ENCODE measurements at places on chromosomes 7 and 10.
A peak's percentile ranks its signal among the peaks of the same experiment; 100 is the strongest.

DNA sequence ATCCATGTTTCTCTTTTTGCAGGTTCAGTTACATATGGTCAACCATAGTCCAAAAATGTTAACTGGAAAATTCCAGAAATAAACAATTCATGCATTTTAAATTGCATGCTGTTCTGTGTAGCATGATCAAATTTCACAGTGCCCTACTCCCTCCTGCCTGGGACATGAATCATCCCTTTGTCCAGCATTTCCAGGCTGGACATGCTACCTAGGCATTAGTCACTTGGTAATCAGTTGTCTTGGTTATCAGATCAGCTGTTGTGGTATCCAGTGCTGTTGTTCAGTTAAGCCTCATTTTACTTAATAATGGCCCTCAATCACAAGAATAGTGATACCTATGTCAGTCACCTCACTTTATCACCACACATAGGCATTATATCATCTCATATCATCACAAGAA is 7.3 kb upstream of the PNLIP start:
- peak; percentile 22 for DNase-seq
- H3K36me3 ChIP-seq = no peaks in the 10 kb centered on the region
- no peaks in the 10 kb centered on the region for H3K4me1 ChIP-seq
- no peak overlapping the region for H3K27ac ChIP-seq

- H3K36me3 ChIP-seq = no peaks in the 10 kb centered on the region
- H3K4me3 ChIP-seq = peak overlapping the region; percentile 97
- peaks cover 10% of the 10 kb centered on the region for H3K4me1 ChIP-seq
- peak overlapping the region; percentile 77 for H3K27ac ChIP-seq
Measured at GRCh38 chr7:39565538-39565937, 666 bp upstream of the YAE1 start.

GRCh38 chr10:26805567-26806245 is 55.1 kb downstream of the ABI1 start:
- H3K4me3 ChIP-seq = no peak overlapping the region
- DNase-seq = peak; percentile 57
- no peak overlapping the region for H3K27ac ChIP-seq
- H3K27me3 ChIP-seq = no peaks in the 10 kb centered on the region

- H3K36me3 ChIP-seq = no peaks in the 10 kb centered on the region
- no peak overlapping the region for H3K4me3 ChIP-seq
- H3K27me3 ChIP-seq = no peaks in the 10 kb centered on the region
Measured at GRCh38 chr10:11257440-11258090, 239.9 kb downstream of the CELF2 start.

- peak overlapping the region; percentile 26 for H3K27ac ChIP-seq
- no peaks in the 10 kb centered on the region for H3K27me3 ChIP-seq
- H3K4me3 ChIP-seq = no peak overlapping the region
- no peaks in the 10 kb centered on the region for H3K36me3 ChIP-seq
- H3K4me1 ChIP-seq = peaks cover 13% of the 10 kb centered on the region
Measured at GRCh38 chr7:147412782-147413556, 1177.6 kb upstream of the C7orf33 start.

DNA sequence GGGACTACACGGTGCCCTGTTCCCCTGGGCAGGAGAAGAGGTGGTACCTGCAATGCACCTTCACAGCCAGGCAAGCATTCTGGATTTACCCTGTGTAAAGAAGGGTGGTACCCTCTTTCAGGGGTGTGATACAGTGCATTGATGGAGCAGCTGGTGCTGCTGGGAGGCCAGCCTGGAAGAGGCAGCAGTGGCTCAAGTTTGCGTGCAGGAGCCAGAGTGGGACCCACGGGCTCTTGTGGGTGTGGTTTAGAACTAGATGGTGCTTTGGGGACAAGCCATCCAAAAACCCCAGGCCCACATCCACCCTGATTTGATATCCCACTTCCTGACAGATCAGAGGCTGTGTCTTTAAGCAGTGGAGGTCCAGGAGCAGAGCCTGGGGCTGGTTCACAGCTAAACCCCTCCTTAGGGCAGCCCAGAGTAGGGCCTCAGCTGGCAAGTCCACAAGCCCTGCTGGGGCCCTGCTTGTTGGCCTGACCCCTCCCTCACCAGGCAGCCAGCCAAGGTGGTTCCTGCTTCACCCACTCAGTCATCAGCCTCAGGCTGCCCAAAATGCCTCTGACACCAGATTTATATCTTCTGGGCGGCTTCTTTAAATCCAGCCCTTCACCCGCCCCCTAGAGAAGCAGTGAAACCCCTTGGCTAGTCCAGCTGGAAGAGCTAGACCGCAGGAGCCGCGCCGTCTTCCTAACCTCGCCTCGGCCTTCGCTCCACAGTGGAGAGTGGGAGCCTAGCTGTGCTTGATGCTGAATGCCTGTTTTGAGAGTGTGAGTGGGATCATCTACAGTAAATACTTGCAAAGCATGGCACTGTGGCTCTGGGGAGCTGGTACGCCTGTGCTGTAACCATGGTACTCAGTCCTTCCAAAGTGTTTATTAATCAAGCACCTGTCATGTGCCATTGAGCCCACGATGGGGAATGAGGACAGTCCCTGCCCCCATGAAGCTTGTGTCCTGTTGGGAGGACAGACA is 1.4 kb upstream of the ASIC3 start:
- H3K4me3 ChIP-seq = no peak overlapping the region
- H3K27ac ChIP-seq = no peak overlapping the region
- peak; percentile 57 for DNase-seq
- H3K27me3 ChIP-seq = peaks cover 5% of the 10 kb centered on the region

GRCh38 chr10:102795453-102796406 is 41.5 kb downstream of the CYP17A1 start:
- peaks cover 19% of the 10 kb centered on the region for H3K4me1 ChIP-seq
- H3K36me3 ChIP-seq = peaks cover 6% of the 10 kb centered on the region
- H3K27ac ChIP-seq = no peak overlapping the region

- no peak overlapping the region for H3K27ac ChIP-seq
- H3K36me3 ChIP-seq = no peaks in the 10 kb centered on the region
- H3K4me1 ChIP-seq = no peaks in the 10 kb centered on the region
- DNase-seq = no peak
- H3K27me3 ChIP-seq = no peaks in the 10 kb centered on the region
Measured at GRCh38 chr10:104835422-104835821, 194.3 kb downstream of the SORCS3 start.

DNA sequence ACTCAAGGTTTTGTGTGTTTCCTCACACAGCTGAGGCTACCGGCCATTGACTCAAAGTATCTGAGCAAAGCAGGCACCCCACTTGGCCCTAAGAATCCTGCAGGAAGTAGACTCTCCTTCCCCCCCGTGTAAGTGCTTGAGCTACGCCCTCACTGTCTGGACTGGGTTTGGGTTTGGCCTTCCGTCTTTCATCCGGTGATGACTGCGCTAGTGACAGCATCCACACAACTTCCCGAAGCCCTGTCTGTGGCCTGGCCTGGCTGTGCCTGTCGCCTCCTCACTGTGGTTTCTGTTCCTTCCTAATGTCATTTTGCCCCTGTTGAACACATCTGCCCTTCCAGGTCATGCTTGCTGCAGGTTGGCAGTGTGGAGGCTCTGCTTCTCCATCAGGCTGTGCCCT is 14.5 kb downstream of the C7orf57 start:
- no peak for DNase-seq
- H3K36me3 ChIP-seq = no peaks in the 10 kb centered on the region
- H3K27ac ChIP-seq = no peak overlapping the region
- H3K27me3 ChIP-seq = no peaks in the 10 kb centered on the region

- H3K27ac ChIP-seq = peak overlapping the region; percentile 3
- peak; percentile 86 for DNase-seq
- no peak overlapping the region for H3K4me3 ChIP-seq
Measured at GRCh38 chr7:114818501-114818900, 103.4 kb upstream of the MDFIC start.

DNA sequence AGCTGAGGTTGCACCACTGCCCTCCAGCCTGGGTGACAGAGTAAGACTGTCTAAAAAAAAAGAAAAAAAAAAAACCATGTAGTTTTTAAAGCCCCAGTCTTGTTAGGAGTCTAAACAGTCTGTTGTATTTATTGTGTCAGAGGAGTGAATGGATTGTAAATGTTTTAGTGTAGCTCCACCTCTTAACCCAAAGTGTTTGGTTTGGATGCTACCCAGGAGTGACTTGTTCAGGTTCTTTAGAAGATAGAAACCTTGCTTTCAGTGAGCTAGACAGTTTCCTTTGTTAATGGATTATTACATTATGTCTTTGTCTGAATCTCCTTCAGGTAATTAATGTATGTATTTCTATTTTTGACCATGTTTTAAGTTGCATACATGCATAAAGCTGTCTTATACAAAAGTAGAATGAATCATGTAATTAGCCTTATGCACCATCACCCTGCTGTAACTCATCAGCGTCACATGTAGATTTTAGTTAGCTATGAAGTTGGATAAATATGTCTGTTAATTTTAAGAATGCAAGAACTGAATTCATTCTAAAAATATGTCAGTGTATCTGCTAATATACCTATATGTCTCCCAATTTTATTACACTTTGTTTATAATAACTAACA is 97.7 kb downstream of the TAF3 start:
- peak; percentile 74 for DNase-seq
- H3K27ac ChIP-seq = no peak overlapping the region
- no peaks in the 10 kb centered on the region for H3K27me3 ChIP-seq

GRCh38 chr10:112519133-112519761 is 72.2 kb downstream of the VTI1A start:
- DNase-seq = no peak
- no peaks in the 10 kb centered on the region for H3K36me3 ChIP-seq
- H3K4me1 ChIP-seq = peaks cover 6% of the 10 kb centered on the region
- no peak overlapping the region for H3K27ac ChIP-seq
- H3K27me3 ChIP-seq = no peaks in the 10 kb centered on the region

GRCh38 chr10:3538656-3539531 is 246.1 kb downstream of the KLF6 start:
- H3K4me3 ChIP-seq = no peak overlapping the region
- DNase-seq = peak; percentile 100
- H3K27me3 ChIP-seq = no peaks in the 10 kb centered on the region

- no peaks in the 10 kb centered on the region for H3K36me3 ChIP-seq
- H3K27me3 ChIP-seq = no peaks in the 10 kb centered on the region
- no peaks in the 10 kb centered on the region for H3K4me1 ChIP-seq
- no peak for DNase-seq
- H3K27ac ChIP-seq = no peak overlapping the region
Measured at GRCh38 chr7:31545549-31545948, 31.7 kb downstream of the ITPRID1 start.

DNA sequence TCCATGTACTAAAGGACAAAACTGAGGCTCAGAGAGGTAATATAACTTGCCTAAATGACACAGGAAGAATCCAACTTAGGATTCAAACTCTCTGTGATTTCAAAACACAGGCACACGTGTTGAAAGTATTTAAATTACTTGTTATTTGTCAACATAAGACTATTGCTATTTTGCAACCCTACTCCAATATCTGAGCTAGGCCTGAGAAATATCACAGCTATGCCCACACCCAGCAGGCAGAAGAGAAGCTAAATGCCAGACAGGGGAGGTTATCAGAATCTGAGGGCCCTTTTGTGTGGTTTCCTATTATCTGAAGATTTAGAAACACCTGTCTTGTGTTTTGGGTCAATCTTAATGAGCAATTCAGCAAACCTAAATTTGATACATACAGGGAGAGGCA is 204.3 kb downstream of the ANK3 start:
- H3K27me3 ChIP-seq = no peaks in the 10 kb centered on the region
- DNase-seq = no peak
- H3K27ac ChIP-seq = no peak overlapping the region
- peaks cover 3% of the 10 kb centered on the region for H3K4me1 ChIP-seq
- H3K4me3 ChIP-seq = no peak overlapping the region
- H3K36me3 ChIP-seq = no peaks in the 10 kb centered on the region

GRCh38 chr7:158559356-158559755 is 28.3 kb downstream of the PTPRN2 start:
- H3K4me1 ChIP-seq = no peaks in the 10 kb centered on the region
- H3K4me3 ChIP-seq = no peak overlapping the region
- no peak overlapping the region for H3K27ac ChIP-seq
- no peaks in the 10 kb centered on the region for H3K36me3 ChIP-seq

DNA sequence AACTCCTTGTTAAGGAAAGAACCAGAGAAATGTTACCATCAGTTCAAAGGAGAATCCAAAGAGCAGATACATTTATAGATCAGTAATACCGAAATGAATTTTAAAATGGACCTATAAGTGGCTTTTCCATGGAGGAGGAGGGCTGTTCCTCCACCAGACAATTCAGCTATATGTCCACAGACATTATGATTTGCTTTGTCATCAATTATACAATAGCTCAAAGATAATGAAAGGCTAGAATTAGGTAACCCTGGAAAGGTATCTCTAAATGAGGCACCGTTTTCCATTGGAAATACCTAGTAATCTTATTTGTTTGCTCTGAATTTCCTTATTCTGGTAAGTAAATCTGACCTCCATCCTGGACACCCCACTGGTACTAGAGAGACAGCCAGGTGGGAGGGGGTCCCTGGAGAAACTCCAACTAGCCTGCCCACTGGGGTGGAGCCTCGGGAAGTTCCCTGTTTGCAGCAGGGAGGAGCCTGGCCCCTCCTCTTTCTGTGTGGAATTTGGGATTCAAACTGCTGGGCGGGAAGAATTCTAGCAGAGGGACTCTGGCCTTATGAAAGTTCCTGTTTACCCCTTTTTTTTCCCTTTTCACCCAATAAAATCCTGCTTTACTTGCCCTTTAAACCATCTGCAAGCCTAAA is 218.0 kb downstream of the PHF14 start:
- no peaks in the 10 kb centered on the region for H3K36me3 ChIP-seq
- peaks cover 4% of the 10 kb centered on the region for H3K27me3 ChIP-seq
- DNase-seq = no peak
- H3K27ac ChIP-seq = no peak overlapping the region
- no peak overlapping the region for H3K4me3 ChIP-seq
- peaks cover 10% of the 10 kb centered on the region for H3K4me1 ChIP-seq

- H3K4me1 ChIP-seq = no peaks in the 10 kb centered on the region
- H3K4me3 ChIP-seq = no peak overlapping the region
- H3K27me3 ChIP-seq = no peaks in the 10 kb centered on the region
- H3K27ac ChIP-seq = no peak overlapping the region
- no peaks in the 10 kb centered on the region for H3K36me3 ChIP-seq
- no peak for DNase-seq
Measured at GRCh38 chr7:104296900-104297299, 31.5 kb upstream of the LHFPL3 start.

DNA sequence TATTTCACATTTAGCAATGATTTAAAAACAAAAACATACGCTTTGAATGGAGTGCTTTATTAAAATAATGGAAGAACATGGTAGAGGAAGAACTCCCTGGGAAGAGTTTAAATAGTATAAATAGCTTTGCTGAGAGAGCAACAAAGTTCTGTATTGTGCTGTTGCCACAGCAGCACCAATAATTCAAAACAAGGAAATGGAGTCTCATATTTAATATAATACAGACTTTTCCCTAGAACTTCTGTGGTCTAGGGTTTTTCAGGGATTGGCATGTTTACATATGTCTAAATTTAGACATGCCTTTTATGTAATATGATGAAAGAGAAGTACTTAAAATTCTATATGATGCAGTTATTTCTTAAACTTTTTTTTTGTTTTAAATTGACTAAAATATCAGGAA is 217.2 kb upstream of the HDAC9 start:
- no peaks in the 10 kb centered on the region for H3K36me3 ChIP-seq
- H3K27me3 ChIP-seq = no peaks in the 10 kb centered on the region
- H3K4me1 ChIP-seq = no peaks in the 10 kb centered on the region

DNA sequence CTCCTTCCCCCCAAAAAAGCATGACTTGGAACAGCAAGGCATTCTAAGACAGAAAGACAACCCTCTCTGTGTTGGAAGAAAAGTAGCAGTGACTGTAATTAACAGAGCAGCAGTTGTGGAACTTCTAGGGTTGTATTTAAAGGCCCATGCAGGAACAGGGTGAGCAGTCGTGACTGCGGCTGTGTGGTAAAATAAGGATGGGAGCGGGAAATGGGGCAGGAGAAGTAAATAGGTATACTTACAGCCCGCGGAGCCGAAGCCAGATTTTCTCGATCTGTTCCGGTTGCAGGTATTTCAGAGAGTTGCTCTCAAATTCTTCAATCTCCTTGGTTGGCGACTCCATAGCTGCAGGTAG is 179 bp downstream of the PDE1C start:
- no peaks in the 10 kb centered on the region for H3K27me3 ChIP-seq
- no peaks in the 10 kb centered on the region for H3K36me3 ChIP-seq
- no peak for DNase-seq
- peaks cover 5% of the 10 kb centered on the region for H3K4me1 ChIP-seq
- peak overlapping the region; percentile 75 for H3K27ac ChIP-seq

Measured in astrocyte (in vitro differentiated cells and primary cell).